ELF-1 (cell line): ENCODE measurements at places on chromosomes 13 and 19.

- DNase-seq: no peak
Observed at GRCh38 chr13:30042272-30042671, 191.9 kb upstream of the UBL3 start.

- DNase-seq: no peak
Observed at GRCh38 chr19:16582486-16583261, 10.5 kb upstream of the SLC35E1 start.

GRCh38 chr13:43159026-43159461 is 135.7 kb downstream of the DNAJC15 start:
- peak; percentile 74 for DNase-seq

GRCh38 chr19:2048104-2048958 is 2.7 kb downstream of the MKNK2 start:
- no peak for DNase-seq

GRCh38 chr19:44611812-44612295 is 1.5 kb upstream of the IGSF23 start:
- DNase-seq: no peak

DNA sequence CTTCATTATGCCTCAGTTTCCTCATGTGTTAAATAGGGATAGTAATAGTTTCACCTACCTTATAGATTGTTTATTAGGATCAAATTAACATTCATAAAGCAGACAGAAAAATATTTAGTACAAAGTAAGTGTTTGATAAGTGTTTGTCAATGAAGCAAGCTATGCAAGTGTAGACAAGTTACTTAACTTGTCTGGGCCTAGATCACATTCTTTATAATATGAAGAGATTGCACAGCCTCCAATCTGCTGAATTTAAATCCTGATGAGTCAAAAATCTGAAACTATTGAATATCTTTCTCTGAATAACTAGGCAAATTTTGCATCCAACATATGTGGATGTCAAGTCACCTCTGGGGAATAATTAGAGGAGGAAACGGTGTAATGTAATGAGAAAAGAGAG is 170.5 kb downstream of the MZT1 start:
- no peak for DNase-seq

DNA sequence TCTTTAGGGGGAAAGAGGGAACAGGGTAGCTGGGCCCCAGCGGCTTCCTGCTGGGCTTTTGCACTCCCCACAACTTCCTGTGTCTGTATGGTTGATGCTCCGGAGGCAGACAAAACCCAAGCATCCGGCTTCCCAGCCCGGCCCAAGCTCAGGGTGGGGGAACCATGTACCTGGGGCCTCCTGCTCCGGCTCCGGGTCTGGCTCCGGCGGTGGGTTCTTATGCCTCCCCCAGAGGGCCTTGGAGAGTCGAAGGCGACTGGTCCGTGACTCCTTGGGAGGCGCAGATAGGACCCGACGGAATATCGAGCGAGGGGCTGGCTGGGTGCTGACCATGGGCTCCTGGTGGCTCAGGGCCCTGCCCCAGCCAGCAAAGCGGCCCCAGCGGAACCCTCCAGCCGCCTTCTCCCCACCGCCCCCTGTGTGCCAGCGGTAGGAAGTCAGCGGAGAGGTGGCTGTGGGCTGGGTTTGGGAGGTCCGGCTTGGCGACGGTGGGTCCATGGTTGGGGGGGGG is 428 bp downstream of the RASAL3 start:
- DNase-seq: no peak

DNA sequence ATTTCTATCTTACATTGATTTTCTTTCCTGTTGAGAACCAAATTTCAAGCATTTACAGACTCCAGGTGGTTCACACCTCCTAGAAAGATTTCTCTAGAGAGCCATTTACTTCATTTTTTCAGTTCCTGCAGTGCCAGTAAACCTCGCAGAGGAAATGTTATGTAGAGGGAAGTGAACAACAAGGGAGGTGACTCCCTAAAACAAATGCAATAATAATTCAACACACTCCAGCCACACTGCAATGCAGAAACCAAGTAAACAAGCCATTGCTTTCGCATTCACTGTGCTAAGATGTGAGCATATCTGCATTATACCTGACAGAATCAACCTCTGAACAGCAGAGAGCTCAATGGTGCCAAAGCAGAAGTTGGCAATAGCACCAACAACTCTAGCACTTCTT is 215.1 kb downstream of the RBM26 start:
- DNase-seq: no peak

DNA sequence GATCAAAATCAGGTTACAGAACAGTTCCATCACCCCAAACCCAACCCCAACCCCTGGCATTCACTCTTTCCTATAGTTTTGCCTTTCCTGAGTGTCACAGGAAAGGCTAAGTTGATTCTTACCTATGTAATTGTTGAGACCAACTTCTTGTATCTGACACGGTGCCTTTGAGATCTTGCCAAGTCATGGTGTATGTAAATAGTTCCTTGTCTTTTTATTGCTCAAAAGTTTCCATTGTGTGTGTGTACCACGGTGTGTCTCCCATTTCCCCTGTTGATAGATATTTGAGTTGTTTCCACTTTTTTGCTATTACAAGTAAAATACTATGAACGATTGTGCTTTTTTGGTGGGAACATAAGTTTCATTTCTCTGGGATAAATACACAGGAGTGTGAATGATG is 3.3 kb upstream of the IGFL2 start:
- DNase-seq: no peak

DNA sequence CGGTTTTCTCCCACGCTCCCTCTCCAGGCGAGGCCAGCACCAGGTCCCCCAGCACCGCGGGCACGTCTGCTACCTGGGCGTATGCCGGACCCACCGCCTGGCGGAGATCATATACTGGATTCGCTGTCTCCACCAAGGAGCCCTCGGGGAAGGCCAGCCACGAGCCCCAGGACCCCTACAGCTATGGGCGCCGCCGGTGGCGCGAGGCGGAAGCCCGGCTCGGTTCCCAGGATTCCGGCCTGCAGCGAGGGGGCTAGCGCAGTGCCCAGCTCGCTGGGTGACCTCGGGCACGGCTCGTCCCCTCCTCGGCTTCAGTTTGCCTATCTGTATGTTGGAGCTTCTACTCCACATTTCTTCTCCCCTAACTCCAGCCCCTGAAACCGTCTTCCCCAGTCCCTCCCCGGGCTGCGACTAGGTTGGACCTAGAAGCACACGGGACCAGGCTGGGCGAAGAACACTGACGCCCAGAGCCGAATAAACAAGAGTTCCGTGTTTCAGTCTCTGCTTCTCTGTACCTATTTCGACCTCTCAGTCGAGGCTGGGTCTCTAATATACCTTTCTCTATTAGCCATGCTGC is 749 bp upstream of the CPT1C start:
- DNase-seq: peak; percentile 20

DNA sequence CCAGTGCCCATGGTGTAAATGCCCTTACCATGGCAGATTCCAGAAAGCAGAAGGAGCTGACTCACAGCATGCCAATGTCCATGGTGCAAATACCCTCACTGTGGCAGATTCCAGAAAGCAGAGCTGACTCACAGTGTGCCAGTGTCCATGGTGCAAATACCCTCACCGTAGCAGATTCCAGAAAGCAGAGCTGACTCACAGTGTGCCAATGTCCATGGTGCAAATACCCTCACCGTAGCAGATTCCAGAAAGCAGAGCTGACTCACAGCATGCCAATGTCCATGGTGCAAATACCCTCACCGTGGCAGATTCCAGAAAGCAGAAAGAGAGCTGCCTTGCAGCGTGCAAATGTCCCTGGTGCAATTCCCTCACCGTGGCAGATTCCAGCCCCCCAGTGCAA is 163.8 kb upstream of the SOX1 start:
- no peak for DNase-seq

DNA sequence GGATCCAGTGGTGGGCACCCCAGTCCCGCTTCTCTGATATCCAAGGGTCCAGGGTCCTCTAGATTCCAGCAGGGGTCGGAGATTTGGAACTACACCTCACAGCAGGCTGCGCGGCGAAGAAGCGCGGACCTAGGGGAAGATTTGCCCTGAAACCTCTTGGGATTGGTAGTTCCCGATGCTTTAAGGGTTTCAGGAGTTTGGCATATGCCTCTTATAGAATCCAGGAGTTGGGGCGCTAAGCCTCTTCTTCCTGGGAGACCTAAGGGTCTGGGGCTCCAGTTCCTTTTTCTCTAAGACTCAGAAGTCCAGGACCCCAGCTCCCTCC is 349 bp downstream of the BCL2L12 start:
- DNase-seq: no peak

DNA sequence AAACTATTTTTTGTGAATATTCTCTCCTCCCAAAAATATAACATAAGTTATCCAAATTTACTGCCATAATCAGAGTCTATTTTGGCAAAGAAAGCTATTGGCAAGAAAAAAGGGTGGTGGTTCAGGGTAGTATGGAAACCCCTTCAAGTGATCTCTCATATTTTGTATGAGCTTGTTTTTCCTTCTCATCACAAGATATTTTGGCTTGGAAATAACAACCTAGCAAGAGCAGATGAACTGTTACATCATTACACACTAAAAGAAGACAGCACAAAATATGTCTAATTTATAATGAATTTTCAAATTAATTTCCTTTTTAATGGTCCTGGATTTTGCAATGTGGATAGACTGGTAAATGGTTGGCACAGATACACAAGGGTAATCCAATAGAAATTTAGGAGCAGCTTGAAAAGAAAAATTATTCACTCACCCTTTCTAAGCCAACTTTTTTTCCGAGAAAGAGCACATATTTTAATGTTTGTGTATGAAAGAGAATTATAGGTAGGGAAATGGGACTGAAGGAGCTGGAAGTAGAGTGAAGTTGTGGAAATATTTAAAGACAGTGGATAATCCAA is 225.1 kb downstream of the EFNB2 start:
- DNase-seq: no peak

DNA sequence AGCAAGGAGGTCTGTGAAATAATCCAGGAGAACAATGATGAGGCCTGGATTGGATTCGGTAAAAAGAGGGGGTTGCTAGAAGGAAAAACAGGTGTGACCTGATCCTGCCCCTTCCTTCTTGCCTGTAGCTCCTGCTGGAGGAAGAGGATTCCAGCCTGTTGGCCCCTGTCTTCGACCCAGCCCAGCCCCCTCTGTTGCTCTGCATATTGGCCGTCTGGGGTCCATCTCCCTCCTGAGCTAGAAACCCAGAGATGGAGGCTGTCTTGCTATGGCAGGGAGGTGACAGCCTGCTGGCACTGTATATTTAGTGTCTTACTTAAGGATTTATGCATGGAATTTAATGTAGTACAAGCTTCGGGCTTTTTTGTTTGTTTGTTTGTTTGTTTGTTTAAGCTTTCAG is 6.6 kb downstream of the DMRTC2 start:
- no peak for DNase-seq

DNA sequence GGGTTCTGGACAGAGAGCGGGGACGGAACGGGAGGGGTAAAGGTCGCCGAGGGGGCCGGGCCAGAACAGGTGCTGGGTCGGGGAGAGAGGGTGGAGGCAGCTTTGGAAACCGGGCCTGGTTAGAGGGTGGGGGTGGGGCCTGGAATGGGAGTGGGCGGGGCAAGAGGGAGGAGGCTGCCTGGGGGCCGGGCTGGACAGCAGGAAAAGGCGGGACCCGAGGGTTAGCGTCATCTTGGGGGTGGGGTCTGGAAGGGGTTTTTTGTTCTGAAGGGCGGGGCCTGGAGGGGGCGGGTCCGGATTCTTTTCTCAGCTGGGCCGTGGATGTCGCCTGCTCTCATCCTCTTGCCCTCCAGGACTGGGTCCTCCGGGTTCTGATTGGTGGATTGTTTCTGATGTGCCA is 4.3 kb upstream of the ZNF813 start:
- peak; percentile 81 for DNase-seq

DNA sequence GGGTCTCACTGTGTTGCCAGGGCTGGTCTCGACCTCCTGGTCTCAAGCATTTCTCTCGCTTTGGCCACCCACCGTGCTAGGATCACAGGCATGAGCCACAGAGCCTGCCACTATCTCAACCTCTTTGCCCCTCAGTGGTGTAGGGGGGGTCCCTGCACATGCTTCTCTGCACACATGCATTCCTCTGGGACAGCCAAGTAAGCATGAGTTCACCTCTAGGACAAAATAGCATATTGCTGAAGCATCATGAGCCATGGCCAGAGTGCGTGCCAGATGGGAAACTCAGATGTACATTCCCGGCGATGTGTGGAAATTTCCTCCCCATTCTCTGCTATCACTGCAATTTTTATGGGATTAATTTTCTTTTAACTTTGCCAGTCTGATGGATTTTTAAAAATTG is 23.1 kb downstream of the CHAF1A start:
- no peak for DNase-seq
